ENCODE measurements at places on chromosomes 13 and 19.

DNA sequence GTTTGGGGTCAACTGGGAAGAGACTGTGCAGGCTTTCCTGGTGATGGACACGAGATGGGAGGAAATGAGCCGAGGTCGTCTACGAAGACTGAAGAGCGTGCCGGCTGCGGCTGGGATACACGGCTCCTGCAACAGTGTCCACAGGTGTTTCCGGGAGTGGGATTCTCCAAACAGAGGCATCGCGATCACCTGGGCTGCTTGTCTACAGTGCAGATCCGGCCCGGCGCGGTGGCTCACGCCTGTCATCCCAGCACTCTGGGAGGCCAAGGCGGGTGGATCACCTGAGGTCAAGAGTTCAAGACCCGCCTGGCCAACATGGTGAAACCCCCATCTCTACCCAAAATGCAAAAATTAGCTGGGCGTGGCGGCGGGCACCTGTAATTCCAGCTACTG is 11.6 kb upstream of the SLC39A3 start:
- no peak for DNase-seq

DNA sequence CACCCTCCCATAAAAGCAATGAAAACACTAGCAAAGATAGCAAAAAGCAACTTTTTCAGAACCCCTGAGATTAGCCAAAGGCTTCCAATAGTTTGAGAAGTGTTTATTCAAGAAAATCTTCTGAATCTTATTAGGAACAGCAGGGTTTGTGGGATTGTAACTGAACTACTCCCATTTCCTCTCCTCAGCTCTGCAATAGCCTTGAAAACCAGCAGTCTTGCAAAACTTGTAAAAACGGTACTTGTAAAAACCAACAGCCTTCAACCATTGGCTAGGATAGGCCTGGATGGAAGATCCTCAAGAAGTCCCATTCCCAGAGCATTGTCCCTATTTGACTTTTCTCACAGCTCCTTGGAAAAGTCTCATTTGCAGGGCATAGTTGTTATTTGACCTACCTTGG is 12.1 kb downstream of the RNASEH2B start:
- DNase-seq, result no peak

- peak; percentile 2 for DNase-seq
Measured at GRCh38 chr19:40982594-40983101, 8.4 kb upstream of the CYP2B6 start.

- DNase-seq, result no peak
Measured at GRCh38 chr19:46825731-46826055, 25.0 kb downstream of the AP2S1 start.

- DNase-seq, result no peak
Measured at GRCh38 chr19:16205205-16206045, 7.7 kb downstream of the AP1M1 start.

DNA sequence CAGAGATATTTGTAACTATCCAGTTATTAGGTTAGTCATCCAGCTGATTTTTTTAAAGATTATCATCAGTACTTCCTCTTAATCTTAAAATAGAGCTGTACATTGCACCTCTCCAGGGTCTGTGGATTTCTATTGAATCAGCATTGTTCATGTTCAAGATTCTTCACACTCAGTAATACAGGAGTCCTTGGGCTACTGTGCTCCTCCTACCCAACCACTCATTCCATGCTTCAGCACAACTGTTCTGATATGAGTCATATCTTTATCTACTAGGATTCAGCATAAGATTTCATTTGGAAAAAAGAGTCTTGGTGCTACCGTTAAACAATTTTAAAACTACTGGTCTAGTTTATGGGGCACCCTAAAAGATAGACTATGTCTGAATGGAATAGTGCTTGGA is 357.8 kb downstream of the DCT start:
- peak; percentile 74 for DNase-seq

DNA sequence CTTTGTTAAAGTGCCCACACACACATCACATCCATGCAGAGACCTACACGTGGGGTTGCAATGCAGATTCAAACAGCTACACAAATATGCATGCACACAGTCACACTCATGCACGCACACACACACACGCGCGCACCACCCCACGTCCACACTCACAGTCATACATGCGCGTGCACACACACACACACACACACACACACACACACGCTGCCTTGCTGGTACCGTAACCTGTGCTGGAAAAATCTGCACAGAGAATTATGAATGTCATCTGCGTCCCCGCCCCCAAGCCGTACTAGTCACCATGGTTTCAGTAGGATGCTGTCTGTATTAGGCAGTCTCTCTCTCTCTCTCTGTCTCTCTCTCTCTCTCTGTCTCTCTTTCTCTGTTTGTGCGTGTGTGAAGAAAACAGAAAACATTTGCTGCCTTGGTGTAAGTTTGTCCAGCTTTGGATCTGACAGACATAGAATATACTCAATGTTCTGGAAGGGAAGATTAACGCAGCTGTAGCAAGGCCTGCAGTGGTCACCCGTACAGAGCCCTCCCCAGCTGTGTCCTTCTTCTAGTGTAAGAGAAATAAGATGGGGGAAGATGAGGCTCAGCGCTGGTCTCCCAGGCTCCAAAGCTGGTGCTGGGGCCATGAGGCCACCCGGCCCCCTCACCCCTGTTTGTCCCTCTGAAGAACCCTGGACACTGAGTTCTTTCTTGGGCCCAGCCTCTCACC is 26.4 kb upstream of the DPP9 start:
- DNase-seq, result no peak

- peak; percentile 73 for DNase-seq
Measured at GRCh38 chr13:35630551-35631275, 154.2 kb upstream of the MAB21L1 start.

- DNase-seq, result no peak
Measured at GRCh38 chr19:1082165-1082927, 12.8 kb downstream of the POLR2E start.

GRCh38 chr13:20387006-20387405 is 138.7 kb downstream of the CRYL1 start:
- DNase-seq, result no peak

DNA sequence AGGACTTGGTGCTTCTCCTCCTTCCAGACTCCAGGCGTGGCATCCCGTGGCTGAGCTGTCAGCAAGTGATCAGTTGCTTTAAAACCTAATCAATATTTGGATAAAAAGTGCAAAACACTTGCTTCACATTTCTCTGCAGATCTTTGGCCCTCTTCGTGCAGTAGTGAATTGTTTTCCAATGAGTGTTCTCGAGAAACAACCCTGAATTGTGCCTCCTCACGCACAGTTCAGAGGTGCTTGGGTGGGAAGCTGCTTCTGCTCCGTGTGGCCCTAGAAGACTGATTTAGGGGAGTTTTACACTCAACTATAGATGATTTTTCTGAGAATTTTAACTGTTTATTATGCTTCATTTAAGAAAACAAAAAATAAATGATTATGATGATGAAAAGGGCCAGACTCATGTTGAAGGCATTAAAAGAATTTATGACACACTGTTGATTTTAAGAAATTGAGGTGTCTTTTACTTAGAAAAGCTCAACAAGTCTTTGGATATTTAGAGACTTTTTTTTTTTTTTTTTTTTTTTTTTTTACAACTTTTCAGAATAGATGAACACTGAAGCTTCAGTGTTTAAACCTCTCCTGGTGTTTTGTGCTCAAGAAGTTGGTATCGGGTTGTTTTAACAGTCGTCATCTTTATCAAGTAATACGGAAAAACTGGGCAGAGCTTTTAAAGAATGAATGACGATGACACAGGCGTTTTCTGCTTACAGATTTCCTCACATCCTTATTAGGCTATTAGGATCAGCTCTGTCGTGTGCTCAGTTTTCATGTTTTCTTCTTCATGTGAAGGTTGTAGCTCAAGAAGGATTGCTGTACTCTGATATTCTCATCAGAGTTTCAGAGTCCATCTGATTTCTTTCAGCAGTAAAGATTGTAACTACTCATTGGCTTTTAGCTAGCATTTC is 39.5 kb upstream of the TEX29 start:
- DNase-seq, result peak; percentile 26

DNA sequence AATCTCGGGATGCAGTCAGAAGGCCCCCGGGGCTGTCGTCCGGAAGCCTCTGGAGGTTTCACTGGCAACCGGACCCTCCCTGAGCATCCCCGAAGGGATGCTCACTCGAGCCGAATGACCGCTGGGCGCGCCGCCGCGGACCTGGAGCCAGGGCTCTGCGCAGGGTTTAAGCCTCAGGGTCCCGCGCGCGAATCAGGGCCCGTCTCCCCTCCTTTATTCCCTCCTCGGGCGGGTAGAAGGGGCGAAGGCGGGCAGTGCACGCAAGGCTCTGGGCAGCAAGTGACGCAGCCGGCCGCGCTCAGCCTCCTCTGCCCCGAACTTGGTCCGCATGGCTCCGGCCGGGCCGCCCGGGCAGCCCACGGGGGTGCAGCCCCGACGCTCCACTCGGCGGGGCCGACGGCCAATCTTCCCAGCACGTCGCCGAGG is 572 bp downstream of the SHISA2 start:
- peak; percentile 1 for DNase-seq

- no peak for DNase-seq
Measured at GRCh38 chr13:113417008-113417751, 36.1 kb downstream of the ADPRHL1 start.

DNA sequence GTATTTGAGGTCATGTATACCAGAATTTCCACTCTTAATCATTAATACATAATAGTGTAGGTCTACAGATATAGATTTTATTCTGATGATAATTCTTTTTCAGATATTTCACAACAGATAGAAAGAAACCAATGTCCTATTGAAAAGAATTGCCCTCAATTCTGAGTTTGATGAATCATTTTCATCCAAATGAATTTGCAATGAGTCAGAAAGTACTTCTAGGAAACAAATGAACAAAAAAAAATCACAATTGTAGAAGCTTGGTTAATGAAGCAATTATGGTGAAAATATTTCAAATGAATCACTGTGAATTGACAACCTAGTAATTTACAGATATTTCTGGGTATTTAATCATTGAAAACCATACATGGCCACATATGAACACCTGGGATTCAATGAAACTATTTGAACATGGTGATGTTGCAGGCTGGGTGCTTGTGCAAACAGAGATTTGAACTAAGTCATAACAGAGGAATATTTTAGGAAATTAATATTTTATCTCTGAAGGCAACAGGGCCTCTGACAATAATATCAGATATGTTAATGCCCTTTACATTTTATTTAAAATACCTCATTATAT is 360.9 kb downstream of the SLITRK5 start:
- DNase-seq, result peak; percentile 44

- peak; percentile 72 for DNase-seq
Measured at GRCh38 chr13:43831088-43831487, 44.3 kb upstream of the ENOX1 start.

GRCh38 chr19:8607386-8607785 is 3.1 kb downstream of the ADAMTS10 start:
- peak; percentile 49 for DNase-seq
